ENCODE measurements at places on chromosomes 3 and 15. TPM values are rescaled to one million over a fixed set of nuclear protein-coding genes. Genes with fewer than 3 reads are reported as not detected.
A peak's percentile ranks its signal among the peaks of the same experiment; 100 is the strongest.

- H3K36me3 ChIP-seq: no peaks in the 10 kb centered on the region
- peak within 1 kb of the TSS; percentile 95 for H3K4me3 ChIP-seq
- DNase-seq: no peak
- peaks cover 16% of the 10 kb centered on the region for H3K4me1 ChIP-seq
- no peaks in the 10 kb centered on the region for H3K27me3 ChIP-seq
These were observed at the start of gene DUSP7 for GRCh38 chr3:52056521-52056967. Gene DUSP7 (minus strand): TSS chr3:52056571. CDS start chr3:52056366, 205 bp downstream.

- DNase-seq: no peak
- H3K4me1 ChIP-seq: no peaks in the 10 kb centered on the region
- no peaks in the 10 kb centered on the region for H3K36me3 ChIP-seq
These were observed at the start of gene GADL1 for GRCh38 chr3:30894521-30895251. Gene GADL1 (minus strand): TSS chr3:30894661. CDS start chr3:30894614, 47 bp downstream.

- no peaks in the 10 kb centered on the region for H3K4me1 ChIP-seq
- DNase-seq: no peak
- H3K27me3 ChIP-seq: no peaks in the 10 kb centered on the region
These were observed 16.6 kb upstream of the EHHADH start for GRCh38 chr3:185270262-185270955.

DNA sequence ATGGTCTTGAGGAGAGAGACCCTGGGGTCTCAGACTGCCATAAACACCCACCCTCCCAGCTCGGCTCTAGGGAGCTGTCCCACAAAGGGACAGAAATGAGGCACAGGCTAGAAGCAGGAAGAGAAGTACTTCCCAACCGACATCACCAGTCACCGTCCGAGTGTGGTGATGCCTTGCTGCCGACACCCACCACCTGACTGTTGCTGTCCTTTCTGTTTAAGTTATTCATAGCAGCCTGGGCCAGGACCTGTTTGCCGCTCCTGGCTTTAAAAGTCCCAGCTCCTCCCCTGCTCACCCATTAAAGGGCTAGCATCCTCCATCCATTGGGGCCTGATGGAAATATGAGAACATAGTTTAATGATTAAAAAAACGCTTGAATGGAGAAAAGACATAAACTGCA, 13.2 kb upstream of the SPG11 start:
- no peaks in the 10 kb centered on the region for H3K4me1 ChIP-seq
- no peak overlapping the region for H3K4me3 ChIP-seq
- no peaks in the 10 kb centered on the region for H3K27me3 ChIP-seq

- no peak for DNase-seq
- no peak overlapping the region for H3K27ac ChIP-seq
- H3K4me1 ChIP-seq: no peaks in the 10 kb centered on the region
- no peaks in the 10 kb centered on the region for H3K36me3 ChIP-seq
- H3K27me3 ChIP-seq: no peaks in the 10 kb centered on the region
These were observed 28.5 kb upstream of the SLC7A14 start for GRCh38 chr3:170614214-170614966.

DNA sequence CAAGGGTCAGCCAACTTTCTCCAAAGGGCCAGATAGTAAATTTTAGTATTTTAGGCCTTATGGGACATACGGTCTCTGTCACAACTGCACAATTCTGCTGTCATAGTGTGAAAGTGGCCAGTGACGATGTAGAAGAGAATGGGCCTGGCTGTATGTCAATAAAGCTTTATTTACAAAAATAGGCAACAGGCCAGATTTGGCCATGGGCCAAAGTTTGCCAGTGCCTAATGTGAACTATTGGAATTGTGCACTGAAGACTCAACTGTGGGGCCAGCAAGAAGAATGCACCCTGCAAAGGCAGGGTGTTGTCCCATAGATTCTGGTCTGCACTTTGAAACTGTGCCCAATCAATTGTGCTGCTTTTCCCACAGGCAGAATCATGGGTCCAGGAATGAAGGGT, 69.4 kb upstream of the PRR23E start:
- no peak for DNase-seq
- H3K4me3 ChIP-seq: no peak overlapping the region
- no peak overlapping the region for H3K27ac ChIP-seq
- H3K27me3 ChIP-seq: peaks cover 8% of the 10 kb centered on the region
- no peaks in the 10 kb centered on the region for H3K36me3 ChIP-seq

GRCh38 chr3:31364711-31365110, 168.0 kb upstream of the STT3B start:
- H3K36me3 ChIP-seq: no peaks in the 10 kb centered on the region
- H3K27me3 ChIP-seq: no peaks in the 10 kb centered on the region
- H3K4me3 ChIP-seq: no peak overlapping the region
- DNase-seq: no peak
- H3K27ac ChIP-seq: no peak overlapping the region

DNA sequence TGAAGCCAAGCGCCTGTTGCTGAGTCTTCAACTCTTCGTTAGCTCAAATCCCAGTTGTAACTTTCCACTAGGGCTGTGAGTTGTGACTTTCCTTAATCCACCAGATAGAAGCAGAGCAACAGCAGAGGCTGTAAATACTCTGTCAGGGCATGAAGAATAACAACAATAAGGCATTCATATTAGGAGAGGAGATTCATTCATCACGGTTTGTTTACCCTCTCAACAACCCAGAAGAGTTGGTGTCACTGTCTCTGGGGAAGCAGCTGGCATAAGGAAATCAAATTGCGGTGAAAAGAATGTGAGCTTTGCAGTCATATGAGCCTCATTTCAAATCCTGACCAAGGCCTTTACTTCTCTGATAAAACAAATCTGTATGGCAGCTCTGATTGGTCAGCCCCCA, 184.8 kb downstream of the SHQ1 start:
- H3K27me3 ChIP-seq: no peaks in the 10 kb centered on the region
- H3K4me1 ChIP-seq: no peaks in the 10 kb centered on the region
- DNase-seq: no peak
- peak overlapping the region; percentile 68 for H3K27ac ChIP-seq
- no peak overlapping the region for H3K4me3 ChIP-seq

- H3K27me3 ChIP-seq: no peaks in the 10 kb centered on the region
- no peaks in the 10 kb centered on the region for H3K4me1 ChIP-seq
- no peak overlapping the region for H3K4me3 ChIP-seq
- H3K36me3 ChIP-seq: no peaks in the 10 kb centered on the region
These were observed 223.2 kb upstream of the THBS1 start for GRCh38 chr15:39357480-39358268.

- H3K4me3 ChIP-seq: no peak overlapping the region
- no peaks in the 10 kb centered on the region for H3K36me3 ChIP-seq
- no peaks in the 10 kb centered on the region for H3K4me1 ChIP-seq
- no peak overlapping the region for H3K27ac ChIP-seq
- no peak for DNase-seq
These were observed 5.0 kb upstream of the SNX22 start for GRCh38 chr15:64146520-64146884.

GRCh38 chr3:111761309-111761795, 97.7 kb upstream of the PHLDB2 start:
- H3K27me3 ChIP-seq: no peaks in the 10 kb centered on the region
- H3K4me1 ChIP-seq: no peaks in the 10 kb centered on the region
- DNase-seq: no peak
- peak overlapping the region; percentile 85 for H3K27ac ChIP-seq

DNA sequence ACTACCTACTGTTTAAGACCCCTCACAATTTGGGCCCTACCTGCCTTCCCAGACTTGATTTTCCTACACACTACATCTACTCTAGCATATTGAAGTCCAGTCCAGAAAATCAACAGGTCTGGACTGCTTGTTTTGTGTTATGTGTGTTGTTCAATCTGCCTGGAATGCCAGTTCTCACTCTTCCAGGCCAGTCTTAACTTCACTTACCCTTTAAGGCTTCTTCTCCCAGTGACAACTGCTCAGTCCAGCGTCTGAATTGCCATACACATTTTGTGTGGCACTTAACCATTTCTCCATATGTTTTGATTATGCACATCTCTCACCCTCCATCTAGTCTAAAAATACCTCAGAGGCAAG, 1.1 kb downstream of the TICRR start:
- H3K4me3 ChIP-seq: no peak overlapping the region
- no peaks in the 10 kb centered on the region for H3K36me3 ChIP-seq
- no peaks in the 10 kb centered on the region for H3K27me3 ChIP-seq
- DNase-seq: no peak

GRCh38 chr3:57756528-57757401, 656 bp downstream of the SLMAP start:
- H3K27me3 ChIP-seq: no peaks in the 10 kb centered on the region
- H3K4me3 ChIP-seq: peak overlapping the region; percentile 77
- peak; percentile 67 for DNase-seq
- H3K27ac ChIP-seq: peak overlapping the region; percentile 94
- H3K36me3 ChIP-seq: no peaks in the 10 kb centered on the region

- H3K36me3 ChIP-seq: no peaks in the 10 kb centered on the region
- no peak for DNase-seq
- no peak overlapping the region for H3K27ac ChIP-seq
These were observed 72.9 kb downstream of the RBMS3 start for GRCh38 chr3:29353807-29354206.

GRCh38 chr3:63990733-63991132, 32.6 kb downstream of the PSMD6 start:
- no peak overlapping the region for H3K27ac ChIP-seq
- H3K4me3 ChIP-seq: no peak overlapping the region
- H3K27me3 ChIP-seq: no peaks in the 10 kb centered on the region
- no peak for DNase-seq
- H3K36me3 ChIP-seq: peaks cover 3% of the 10 kb centered on the region

- no peaks in the 10 kb centered on the region for H3K4me1 ChIP-seq
- H3K36me3 ChIP-seq: no peaks in the 10 kb centered on the region
- no peak overlapping the region for H3K4me3 ChIP-seq
- no peak overlapping the region for H3K27ac ChIP-seq
- DNase-seq: no peak
These were observed 187.2 kb downstream of the RORA start for GRCh38 chr15:61041886-61042285.

DNA sequence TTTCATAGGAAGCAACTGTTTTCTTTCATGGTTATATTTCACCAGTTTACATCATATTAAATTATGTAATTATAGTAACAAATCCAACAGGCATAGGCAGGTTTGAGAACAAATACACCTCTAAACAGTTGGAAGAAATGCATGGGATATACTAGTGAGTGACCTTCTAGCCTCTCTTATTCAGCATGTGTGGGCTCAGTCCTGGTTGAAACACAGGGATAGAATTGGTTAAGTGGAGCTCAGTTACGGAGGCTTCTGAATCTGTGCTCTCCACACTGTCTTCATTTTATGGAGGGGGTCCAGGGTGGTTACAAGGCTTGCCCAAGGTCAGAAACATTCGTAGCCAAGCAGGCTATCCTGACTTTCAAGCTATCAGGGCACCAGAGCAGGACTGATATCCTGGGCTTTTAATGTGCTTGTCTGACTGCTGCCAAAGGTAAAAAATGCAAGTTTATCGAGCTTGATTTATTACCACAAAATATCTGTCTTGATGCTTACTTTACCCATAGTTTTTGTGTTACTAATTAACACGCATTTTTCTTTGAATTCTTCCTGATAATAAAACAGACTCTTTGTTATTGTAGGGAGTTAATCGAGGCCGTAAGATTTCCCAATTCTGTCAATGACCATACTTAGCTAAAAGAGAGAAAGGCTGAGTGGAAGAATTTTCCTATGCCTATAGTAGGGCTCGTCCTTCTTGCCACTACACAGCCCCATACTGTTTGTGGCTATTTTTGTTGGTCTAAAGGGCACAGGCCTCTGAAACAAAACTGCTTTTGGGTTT, 89.6 kb downstream of the FILIP1L start:
- no peaks in the 10 kb centered on the region for H3K4me1 ChIP-seq
- H3K36me3 ChIP-seq: no peaks in the 10 kb centered on the region
- DNase-seq: no peak
- no peaks in the 10 kb centered on the region for H3K27me3 ChIP-seq
- H3K4me3 ChIP-seq: no peak overlapping the region

The PLA2G4F gene
- 2.0 TPM for total RNA-seq

The ARL6IP5 gene
- total RNA-seq: 210 TPM

The BCHE gene
- 2.6 TPM for total RNA-seq

The BOC gene
- 56.6 TPM for total RNA-seq

The LACTB gene
- 15.7 TPM for total RNA-seq

The MAP6D1 gene
- 0.33 TPM for total RNA-seq

The NMB gene
- total RNA-seq: 26.9 TPM

The CP gene
- 225 TPM for total RNA-seq

The IGF2BP2 gene
- total RNA-seq: 4.9 TPM

The COL6A5 gene
- total RNA-seq: not detected

The RHOA gene
- total RNA-seq: 314 TPM

The P2RY14 gene
- total RNA-seq: 1.9 TPM

The LRRN1 gene
- 4.3 TPM for total RNA-seq

All from breast epithelium (tissue), 4 donors.